ENCODE measurements at places on chromosomes 5 and 9.

DNA sequence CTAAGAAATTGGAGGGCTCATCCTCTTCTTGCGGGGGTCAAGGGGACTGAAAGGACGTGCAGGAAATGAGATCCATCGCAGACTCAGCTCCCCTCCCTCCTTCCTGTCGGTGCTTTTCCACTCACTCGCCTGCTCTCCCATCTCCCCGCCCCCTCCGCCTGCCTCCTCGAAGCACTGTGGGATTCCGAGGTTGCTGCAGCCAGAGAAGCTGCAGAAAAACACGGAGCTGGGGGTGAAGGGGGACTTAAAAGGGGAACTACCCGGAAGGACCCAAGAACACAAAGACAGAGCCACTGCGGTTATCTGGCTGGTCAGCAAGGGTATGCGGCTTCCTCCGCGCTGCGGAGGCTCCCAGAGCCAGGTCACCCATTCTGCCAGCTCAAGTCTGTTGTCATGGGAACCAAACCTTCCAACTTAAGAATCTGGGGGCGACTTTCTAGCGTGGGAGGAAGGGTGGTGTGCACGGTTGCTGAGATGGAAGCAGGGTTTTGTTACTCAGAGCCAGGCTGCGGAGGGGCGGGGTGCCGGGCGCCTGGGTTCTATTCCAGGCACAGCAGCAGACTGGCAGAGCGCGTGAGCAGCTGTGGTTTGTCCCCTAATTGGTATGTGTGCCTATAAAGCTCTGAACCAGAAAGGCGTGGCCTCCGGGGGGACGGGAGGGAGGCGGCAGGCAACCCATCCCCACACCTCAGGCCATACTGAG, 24.9 kb downstream of the PCDHGC5 start:
- peak; percentile 55 for DNase-seq

DNA sequence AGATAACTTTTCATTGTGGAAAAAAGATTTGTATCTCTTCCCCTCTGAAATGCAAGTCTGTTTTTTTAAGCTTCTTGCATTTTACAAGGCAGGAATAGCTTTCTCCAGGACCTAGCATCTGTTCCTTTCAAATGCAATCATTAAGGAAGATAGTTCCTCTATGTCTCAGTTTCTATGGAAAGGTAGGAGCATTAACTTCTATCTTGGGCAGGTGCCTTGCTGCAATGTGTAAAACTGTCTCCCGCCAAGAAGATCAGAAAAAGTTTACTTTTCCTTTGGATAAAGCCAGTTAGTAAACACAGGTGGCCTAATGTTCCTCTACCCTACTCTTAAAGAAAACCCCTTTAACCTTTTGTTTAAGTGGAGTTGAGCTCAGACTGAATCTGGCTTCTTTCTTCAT, 560.6 kb upstream of the CYLC2 start:
- no peak for DNase-seq

GRCh38 chr5:52388349-52388748, 399.4 kb upstream of the ITGA1 start:
- no peak for DNase-seq

DNA sequence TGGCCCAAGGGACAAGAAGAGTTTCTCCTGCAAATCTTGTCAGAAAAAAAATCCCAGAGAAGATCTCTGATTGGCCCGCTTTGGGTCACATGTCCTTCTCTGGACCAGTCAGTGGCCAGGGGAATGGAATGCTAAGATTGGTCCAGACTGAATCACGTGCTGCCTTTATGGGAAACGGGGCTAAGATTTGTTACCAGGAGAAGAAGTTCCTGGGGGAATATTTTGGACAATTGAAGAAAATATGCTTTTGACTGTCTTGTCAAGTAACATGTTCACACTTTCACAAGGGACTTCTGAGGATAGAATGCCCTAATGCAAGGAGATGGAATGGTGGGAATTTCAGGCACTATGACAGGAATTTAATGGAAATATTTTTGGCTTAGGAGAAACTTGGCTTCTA, 74.1 kb upstream of the SH3PXD2B start:
- no peak for DNase-seq

GRCh38 chr9:5113994-5114748, 71.3 kb downstream of the INSL6 start:
- DNase-seq, result no peak
